ENCODE measurements at places on chromosomes 7 and 10.

GRCh38 chr10:120770496-120770895 lies 80.7 kb upstream of the WDR11 start:
- no peak for DNase-seq

DNA sequence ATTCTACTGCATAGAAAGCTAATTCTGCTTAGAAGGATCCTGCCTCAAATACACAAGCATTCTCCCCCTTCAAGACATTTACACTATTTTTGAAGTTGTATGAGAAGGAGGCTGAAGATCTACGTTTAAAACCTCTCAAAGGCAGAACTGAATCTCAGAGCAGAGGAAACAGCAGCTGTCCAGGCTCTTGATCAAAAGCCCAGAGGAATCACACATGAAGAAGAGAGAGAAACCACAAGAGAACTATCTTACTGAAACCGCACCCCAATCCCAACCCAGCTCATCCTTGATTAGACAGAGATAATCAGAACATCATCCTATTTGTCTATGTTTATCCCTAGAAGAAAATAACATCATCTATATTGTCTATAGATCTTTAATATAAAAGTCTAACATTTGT lies 2.2 kb upstream of the DNAJC1 start:
- DNase-seq = no peak

GRCh38 chr10:125094806-125095205 lies 65.6 kb downstream of the CTBP2 start:
- no peak for DNase-seq

DNA sequence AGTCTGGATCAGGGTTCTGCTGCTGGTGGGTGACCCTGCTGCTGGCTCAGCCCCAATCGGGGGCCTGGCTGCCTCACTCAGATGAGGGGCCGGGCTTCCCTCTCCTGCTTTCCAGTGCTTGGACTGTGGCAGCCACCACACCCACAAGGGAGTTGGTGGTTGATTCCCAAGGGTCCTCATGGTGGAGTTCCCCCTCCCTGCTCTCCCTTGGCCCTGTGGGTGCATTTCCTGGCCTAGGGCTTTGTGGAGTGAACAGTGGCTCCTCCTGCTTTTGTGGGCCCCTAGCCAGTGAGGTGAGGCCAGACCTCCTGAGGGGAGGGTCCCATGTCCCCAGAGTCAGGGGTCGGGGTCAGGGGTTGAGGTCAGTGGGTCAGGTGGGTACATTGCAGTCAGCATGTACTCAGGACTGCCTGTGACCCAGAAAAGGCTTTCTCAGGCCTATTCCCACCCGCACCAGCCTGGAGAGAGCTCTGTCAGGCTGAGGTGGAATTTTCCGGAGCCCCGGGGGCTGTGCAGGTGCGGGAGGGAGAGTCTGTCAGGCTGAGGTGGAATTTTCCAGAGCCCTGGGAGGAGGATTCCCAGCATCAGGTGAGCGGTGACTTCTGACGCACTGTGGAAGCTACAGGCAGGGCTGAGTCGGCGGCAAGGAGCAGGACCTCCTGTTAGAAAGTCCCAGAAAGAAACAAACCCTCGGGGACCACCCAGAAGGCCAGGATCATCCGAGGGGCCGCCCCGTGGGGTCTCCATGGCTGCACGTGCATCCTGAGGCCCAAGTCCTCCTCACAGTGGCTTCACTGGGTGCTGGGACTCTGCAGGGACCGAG lies 94.4 kb upstream of the INSIG1 start:
- DNase-seq = no peak

DNA sequence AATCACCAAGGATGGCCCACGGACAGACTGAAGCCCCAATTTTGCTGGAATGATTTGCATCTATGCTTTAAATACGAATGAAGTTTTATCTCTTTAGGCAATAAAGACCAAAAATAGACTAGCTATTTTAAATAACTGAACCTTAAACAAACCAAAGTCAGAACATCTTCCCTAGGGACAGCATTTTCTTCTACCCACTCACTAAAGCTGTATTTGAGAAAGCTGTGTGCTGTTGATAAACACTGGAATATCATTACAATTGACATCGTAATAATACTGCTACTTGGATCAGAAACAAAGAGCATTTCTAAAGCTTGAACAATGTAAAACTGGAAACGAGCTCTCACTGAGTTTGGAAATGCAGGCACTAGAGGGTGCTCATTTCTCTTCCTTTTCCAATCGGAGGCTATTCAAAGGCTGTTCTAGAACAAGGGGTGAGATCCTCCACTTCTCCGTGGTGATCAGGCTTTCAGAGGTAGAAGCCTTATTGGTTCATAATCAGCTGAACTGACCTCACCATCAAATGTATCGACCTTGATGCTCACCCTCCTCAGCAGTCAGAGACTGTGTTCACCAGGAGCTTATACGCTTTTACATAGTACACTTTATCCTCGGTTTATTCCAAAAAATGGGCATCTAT lies 225.3 kb upstream of the PRSS1 start:
- no peak for DNase-seq

DNA sequence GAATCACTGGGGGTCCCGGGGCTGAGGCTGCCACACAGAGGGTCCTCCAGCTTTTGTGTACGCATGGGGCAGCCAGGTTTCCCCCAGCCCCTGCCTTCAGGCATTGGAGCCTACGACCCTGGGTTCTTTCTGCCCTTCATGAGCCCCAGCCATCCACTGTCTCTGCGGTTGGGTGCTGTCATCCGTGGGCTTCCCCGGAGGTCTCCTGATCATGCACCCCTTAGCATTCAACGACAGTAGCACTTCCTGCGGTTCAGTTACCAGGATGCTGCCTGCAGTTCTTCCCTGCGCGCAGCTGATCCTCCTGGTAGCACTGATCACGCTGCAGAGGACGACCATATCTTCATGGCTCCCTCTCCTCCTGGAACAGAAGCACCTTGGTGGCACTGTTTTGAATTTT lies 676.3 kb downstream of the SDK1 start:
- no peak for DNase-seq
